ENCODE measurements at places on chromosomes 5 and 9.

GRCh38 chr9:136983167-136983566, 374 bp downstream of the LCNL1 start:
- no peak for DNase-seq

- DNase-seq: no peak
These were observed 125.8 kb downstream of the ZNF354C start for GRCh38 chr5:179185941-179186411.

DNA sequence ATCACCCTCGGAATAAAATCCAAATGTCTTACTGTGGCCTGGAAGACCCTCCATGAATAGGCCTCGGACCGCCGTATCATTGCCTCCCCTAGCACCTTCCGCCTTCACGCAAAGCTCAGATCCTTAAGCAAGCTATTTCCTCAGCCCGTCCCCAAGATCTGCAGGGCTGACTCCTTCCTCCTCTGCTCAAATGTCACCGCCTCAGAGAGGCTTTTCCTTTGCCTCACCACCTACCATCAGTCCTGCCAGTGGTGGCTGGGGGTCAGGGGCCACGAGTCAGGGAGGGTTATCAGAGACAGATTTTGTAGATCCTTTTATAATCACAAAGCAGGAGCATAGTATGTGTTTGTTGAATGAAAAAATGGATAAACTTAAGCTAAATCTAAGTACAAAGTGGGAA, 74.4 kb upstream of the KIF2A start:
- DNase-seq: no peak

GRCh38 chr9:31615966-31616365, 768.5 kb upstream of the ACO1 start:
- no peak for DNase-seq

GRCh38 chr5:158464383-158464782, 605.4 kb upstream of the CLINT1 start:
- DNase-seq: no peak

DNA sequence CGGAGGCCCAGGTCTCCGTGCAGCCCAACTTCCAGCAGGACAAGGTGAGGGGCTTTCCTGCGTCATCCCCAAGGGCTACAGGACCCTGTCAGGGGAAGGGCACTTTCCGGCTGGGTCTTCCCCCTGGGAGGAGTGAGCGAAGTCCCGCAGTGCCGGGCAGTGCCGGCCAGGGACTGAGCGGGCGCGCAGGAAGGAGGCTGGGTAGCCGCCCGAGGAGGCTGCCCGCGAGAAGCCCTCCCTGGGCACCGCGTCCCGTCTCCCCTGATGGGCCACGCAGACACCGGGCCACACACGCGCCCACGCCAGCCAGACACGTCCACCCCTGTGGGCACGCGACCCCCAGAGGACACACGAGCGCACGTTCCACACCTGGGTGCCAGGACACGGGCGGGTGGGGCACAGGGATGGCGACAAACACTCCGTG, 357 bp downstream of the PTGDS start:
- DNase-seq: no peak

- DNase-seq: no peak
These were observed 314.7 kb upstream of the ADAMTSL1 start for GRCh38 chr9:18159254-18159653.

DNA sequence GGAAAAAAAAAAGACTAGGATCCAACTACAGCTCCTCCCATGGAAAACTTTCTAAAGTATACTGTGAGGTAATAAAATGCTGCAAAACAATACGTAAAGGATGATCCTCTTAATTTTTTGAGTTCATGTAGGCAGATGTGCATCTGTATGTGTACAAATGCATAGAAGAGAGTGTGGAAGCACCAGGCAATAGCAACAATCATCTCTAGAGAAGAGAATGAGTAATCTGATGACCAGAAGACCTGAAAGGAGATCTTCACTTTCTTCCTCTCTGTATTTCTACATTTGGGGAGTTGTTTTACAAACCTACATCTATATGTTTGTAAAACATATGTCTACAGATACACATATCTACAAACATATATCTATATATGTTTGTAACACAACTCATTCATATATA, 29.3 kb upstream of the SPDL1 start:
- DNase-seq: no peak

Data from omental fat pad (tissue), 4 donors.